ENCODE measurements at places on chromosomes 12 and 14.

GRCh38 chr12:92297932-92298696, 152.5 kb upstream of the BTG1 start:
- no peak for DNase-seq

GRCh38 chr14:49766839-49767238, 1.1 kb upstream of the KLHDC2 start:
- DNase-seq, result no peak

DNA sequence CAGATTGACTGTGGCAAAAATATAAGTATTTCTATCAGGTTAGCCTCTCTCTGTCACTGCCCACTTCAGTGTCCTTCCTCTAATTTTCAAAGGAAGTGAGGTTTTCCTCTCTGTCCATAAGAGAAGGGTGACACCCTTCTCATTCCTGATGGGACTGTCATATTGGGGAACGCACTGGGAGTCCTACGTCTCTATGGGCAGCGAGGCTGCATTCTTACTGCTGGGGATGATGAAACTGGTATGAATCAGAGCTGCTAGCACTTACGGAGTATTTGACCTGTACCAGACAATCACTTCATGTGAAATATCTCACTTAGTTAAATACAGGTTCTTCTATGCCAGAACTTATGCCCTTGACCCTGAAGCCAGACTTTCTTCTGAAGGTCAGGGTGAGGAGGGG, 436.3 kb downstream of the DPF3 start:
- no peak for DNase-seq

DNA sequence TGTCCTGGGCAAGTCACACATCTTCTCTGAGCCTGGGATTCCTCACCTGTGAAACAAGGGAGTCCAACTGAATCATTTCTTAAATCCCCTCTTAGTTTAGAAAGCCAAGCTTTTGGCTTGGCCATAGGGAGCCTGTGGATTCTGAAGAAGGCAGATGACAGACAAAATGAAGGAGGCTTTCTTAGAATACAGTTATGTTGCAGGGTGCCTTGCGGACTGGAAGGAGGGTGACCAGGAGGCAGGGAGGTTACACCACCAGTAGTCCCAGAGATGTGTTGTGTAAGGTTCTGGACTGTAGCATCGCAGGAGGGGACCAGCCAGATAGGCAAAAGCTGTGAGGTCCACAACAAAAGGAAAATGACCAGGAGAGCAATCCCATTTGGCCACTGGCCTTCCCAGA, 8.2 kb upstream of the ACVR1B start:
- DNase-seq, result no peak

- DNase-seq, result no peak
Measured at GRCh38 chr14:61322011-61322798, 826 bp downstream of the PRKCH start.

DNA sequence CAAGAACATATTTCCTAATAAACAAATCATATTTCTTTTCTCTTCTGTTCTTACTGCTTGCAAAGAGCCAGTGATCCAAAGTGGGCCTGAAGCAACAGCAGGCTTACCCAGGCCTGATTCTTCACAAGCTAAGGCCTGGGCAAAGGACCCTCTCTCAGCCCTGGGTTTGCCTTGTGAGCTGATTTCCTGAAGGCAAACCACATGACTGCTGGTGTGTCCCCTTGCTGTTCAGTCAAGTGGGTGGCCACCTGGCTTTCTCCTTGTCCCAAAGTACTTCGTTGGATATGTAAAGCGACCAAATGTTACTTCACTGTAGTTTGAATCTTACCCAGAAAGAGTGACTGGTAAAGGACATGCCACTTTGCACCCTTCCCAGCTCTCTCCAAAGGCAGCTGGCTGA, 392.9 kb downstream of the ZFP36L1 start:
- DNase-seq, result no peak

DNA sequence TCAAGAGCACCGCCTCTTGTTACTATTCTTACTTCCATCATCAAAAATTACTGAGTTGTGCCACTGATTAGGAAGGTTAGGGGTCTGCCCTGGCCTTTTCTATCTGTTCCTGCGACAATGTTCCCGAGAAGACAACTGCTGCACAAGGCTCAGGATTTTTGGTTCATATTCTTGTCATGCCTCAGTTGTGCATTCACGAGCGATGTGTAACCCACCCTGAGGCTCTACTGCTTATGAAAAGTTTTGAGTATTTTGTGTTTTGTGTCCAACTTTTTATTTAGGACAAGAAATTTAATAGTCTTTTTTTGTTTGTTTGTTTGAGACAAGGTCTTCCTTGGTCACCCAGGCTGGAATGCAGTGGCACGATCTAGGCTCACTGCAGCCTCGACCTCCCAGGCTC, 23.1 kb upstream of the LGALS3 start:
- no peak for DNase-seq

- no peak for DNase-seq
Measured at GRCh38 chr12:6703631-6704030, 3.0 kb upstream of the PIANP start.

DNA sequence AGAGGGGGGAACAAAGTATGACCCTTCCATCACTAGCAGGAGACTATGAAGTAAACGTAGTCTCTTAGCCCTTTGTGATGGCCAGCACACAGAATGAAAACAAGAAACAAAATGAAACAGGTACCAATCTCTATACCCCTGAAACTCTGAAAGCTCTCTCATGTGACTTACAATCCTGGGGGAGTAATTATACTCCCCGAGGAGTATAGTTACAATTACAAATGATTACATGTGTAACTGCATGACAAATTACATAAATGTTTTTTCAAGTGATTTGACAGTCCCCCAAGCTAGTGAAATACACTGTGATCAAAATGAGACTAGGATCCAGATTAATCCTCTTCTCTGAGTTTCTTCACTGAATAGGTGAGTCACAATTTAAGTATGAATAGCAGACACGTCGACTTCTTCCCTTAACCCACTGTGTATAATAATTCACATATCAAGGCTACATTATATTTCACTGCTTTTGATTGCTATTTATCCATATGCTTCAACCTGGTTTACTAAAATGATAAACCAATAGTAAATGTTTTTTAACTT, 74.0 kb downstream of the SPTSSA start:
- no peak for DNase-seq

- DNase-seq, result no peak
Measured at GRCh38 chr12:80655751-80656150, 51.7 kb upstream of the MYF6 start.

GRCh38 chr14:73236752-73237218, 521 bp upstream of the PAPLN start:
- DNase-seq, result no peak

GRCh38 chr12:19484738-19485137, 45.4 kb downstream of the AEBP2 start:
- no peak for DNase-seq

DNA sequence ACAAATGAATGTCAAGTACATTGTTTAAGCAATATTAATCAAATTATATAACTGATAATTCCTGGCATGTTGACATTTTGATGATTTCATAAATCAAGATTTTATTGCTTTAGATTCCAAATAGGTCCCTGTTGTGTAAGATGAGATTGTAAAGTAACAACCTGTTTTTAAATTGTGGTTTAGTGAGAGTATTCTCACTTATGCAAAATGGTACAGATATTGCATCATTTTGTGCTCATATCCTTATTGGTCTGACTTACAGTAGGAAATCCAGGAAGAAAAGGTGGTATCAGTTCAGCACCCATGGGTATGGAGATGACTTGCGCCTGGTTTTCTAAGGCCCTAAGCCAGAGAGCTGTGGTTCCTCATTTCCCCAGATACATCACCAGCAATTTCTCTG, 165.5 kb downstream of the KIF21A start:
- DNase-seq, result no peak

GRCh38 chr12:51076236-51076930, 7.0 kb downstream of the CSRNP2 start:
- no peak for DNase-seq

DNA sequence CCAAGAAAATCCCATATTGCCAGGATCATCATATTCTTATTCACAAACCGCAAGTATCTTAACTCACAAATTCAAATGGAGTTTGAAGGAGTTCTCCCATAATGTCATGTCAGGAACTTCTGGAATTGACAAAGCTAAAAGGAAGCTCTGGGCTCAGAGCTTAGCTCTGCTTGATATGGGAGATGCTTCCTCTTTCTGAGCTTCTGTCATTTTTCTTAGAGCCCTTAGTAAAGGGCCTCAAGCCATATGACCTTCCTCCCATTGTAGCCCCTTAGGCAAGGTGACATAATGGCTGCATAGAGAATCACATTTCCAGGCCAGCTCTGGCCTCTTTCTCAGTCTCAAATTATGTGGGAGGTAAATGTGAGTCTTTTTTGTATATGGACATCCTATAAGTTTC, 40.9 kb downstream of the SLC4A8 start:
- no peak for DNase-seq

GRCh38 chr12:54240971-54241588, 38.8 kb downstream of the CBX5 start:
- no peak for DNase-seq

- DNase-seq, result no peak
Measured at GRCh38 chr12:115096588-115097397, 412.8 kb upstream of the TBX3 start.

GRCh38 chr14:69489495-69489894, 5.0 kb downstream of the PLEKHD1 start:
- DNase-seq, result no peak

DNA sequence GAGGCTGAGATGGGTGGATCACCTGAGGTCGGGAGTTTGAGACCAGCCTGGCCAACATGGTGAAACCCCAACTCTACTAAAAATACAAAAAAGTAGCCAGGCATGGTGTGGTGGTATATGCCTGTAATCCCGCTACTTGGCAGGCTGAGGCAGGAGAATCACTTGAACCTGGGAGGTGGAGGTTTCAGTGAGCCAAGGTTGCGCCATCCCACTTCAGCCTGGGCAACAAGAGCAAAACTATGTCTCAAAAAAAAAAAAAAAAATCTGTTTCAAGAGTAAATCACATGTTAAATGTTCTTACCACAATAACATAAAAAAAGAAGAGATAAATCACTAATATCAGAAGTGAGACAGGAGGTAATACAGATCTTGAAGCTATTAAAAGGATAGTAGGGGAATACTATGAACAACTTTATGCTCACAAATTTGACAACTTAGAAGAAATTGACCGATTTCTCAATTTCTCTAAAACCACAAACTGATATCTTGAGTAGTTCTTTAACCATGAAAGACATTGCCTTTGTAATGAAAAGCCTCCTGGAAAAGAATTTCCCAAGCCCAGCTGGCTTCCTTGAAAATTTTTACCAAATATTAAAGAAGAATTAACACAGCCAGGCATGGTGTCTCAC, 37.7 kb downstream of the TAOK3 start:
- no peak for DNase-seq

GRCh38 chr12:112973818-112974231, 4.5 kb upstream of the OAS2 start:
- DNase-seq, result no peak

- DNase-seq, result no peak
Measured at GRCh38 chr12:19915392-19916195, 452.7 kb upstream of the PDE3A start.

- no peak for DNase-seq
Measured at GRCh38 chr12:58919231-58920101, 838 bp downstream of the LRIG3 start.

DNA sequence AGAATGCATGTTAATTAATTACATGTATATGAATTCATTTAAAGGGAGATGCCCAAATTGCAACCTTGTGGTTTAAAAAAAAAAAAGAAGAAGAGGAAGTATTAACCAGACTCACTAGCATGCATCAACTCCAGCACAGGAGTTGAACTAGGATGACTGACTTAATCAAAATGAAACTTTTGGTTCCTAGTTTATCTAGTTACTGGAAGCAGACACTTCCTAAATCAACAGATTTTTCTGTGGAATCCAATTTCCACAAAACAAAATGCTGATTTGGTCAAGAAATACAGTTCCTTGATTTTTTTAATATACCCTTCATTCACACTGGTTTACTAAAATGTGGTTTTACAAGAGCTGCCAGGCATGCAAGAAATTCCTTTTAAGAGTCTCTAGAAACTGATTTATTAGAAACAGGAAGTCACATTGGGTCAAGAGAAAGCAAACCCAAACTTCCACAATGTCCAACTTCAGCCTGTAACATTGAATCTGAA, 41.6 kb downstream of the ITPR2 start:
- DNase-seq, result no peak

DNA sequence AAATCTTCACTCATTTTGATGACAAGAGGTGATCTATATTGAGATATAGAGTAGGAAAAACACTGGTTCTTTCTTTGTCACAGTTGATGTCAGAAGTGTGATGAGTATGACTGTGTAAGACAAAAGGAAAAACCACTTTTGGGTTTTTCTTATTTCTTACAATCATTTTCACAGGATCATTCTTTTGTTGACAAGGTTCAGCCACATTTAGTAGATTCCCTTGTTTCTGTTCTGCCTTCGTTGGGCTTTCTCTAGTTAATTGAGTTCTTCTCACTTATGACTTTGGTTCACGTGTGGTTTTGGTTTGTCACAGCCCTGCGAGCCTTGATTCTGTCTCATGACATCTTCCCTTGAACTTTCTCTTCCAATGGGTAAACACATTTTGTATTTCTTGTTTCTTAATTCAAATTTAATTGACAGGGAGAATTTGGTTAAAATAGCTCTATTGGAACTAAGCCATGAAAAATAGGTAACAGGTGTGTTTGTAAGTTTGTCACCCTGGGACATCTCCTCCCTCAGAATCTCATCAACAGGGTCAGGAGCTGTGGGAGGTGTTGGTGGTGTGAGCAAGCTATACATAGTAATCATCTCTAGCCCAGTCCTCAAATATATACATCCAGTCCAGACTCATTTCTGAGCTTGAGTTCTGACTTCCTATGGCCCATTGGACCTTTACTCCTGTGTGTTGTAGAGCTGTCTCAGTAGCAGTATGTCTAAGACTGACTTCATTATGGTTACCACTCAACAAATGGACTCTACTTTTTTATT, 255.3 kb downstream of the BMP4 start:
- DNase-seq, result no peak

DNA sequence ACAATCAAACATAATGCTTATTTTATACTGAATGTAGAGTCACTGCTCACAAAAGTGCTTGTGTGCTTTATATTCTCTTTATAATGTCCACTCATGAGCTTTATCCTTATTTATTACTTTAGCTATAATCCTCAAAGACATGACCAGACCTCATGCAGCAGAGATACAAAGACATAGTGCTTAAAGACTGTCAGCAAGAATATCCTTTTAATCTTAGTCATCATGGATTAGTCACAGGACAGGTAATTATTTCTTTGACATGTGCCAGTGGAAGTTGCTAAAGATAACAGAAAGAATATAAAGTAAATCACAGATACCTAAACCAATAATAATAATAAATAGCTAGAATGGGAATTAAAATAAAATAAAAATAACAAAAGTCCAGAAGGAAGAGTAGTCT, 707.5 kb downstream of the BCL11B start:
- no peak for DNase-seq

DNA sequence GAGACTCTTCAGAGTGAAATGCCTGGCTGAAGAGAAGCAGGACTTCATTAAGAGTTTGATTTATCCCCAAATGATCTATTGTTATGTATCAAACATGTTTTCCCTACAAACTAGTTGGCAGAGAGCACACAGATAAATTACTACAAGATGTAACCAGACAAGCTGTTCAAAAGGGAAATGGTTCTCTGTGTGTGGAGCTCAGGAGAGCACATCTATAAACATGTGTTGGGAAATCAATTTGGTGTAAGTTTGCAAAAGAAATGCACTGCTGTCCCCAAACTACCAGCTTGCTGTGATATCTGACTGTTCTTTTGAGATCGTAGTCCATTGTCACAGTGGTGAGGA, 159.2 kb downstream of the PAH start:
- DNase-seq, result no peak

GRCh38 chr12:76060111-76060510, 24.4 kb downstream of the NAP1L1 start:
- DNase-seq, result no peak

- DNase-seq, result no peak
Measured at GRCh38 chr12:12331896-12332295, 18.1 kb downstream of the MANSC1 start.

Data from stimulated activated CD4-positive, alpha-beta T cell treated with anti-CD3 and anti-CD28 coated beads, Interleukin-15, amount 100 ng/mL, for 1 hour (primary cell).